Ascending aorta (tissue), 2 donors: ENCODE measurements at places on chromosomes 6 and 20. TPM values are rescaled to one million over a fixed set of nuclear protein-coding genes. Genes with fewer than 3 reads are reported as not detected.

DNA sequence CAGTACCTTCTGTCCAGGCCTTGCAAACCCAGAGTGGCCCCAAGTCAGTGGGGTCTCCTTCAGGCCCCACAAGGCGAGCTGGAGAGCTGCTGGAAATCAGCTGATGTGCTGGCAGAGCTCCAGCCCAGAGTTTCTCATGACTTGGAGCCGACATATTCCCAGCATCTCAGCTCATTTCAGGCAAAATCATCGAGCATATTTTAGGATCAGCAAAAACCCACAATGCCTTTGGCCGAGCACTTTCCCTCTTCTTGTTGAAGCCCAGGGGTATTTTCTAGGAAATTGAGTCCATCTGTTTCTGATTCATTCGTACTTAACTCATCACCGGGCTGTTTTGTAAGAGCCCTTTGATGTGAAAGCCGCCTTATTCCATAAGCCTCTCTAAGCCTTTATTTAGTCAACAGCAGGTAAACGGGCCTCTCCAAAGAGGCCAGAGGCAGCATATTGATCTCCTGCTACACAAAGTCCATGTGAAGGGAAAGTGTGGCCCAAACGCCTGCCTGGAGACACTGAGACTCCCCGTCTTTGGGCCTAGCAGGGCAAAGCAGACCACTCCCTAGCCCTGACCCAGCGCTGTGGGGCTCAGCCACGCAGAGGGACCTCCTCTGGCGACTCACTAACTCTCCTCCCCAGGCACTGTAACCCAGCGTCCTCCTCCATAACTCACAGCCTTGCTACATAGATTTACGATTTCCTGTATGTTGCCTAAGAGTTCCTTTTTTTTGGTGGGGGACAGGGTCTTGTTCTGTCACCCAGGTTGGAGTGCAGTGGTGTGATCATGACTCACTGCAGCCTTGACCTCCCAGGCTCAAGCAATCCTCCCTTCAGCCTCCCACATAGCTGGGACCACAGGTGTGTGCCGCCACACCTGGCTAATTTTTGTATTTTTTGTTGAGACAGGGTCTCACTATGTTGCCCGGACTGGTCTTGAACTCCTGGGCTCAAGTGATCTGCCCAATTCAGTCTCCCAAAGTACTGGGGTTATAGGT is 12.1 kb upstream of the C20orf203 start:
- no peak for DNase-seq

GRCh38 chr6:105489216-105489530 is 86.3 kb upstream of the PREP start:
- DNase-seq, result no peak

GRCh38 chr20:45933266-45934045 is 1.0 kb upstream of the PCIF1 start:
- peak; percentile 53 for DNase-seq

DNA sequence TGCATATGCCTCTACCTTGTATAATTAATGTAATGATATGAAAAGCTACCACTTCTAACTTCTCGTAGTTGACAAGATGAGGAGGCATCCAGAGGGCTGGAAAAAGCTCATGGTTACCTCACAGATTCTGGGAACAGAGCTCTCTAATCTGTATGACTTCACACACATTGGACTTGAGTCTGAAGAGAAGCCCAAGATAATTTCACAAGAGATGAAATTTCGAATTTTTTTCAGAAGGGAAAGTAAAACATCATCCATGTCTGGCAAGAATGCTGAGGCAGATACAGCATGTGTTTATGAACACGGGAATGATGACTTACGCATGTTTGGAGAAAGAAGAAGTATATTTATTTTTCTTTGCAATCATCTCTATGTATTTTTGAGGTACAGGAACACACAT is 141.8 kb upstream of the TENT5A start:
- no peak for DNase-seq

DNA sequence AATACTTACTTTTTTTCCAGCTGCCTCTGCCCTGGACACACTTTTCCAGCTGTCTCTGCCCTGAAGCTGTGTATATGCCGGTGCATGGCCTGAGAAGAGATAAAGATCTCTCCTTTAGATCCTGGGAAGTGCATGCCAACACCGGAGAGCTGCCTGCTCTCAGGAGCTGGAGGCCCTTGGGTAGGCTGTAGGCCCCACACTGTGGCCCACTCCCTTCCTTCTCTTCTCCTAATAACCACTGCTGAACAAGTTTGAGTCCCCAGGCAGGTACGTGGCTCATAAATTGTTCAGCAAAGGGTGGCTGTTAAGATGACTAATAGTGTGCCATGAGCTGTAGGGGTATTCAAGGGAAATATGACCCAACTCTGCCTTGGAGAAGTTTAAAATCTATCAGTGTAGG is 102.5 kb downstream of the CD24 start:
- DNase-seq, result no peak

GRCh38 chr6:68677058-68677457 is 42.0 kb downstream of the ADGRB3 start:
- DNase-seq, result no peak

GRCh38 chr6:35166116-35166515 is 25.0 kb upstream of the TCP11 start:
- DNase-seq, result no peak

DNA sequence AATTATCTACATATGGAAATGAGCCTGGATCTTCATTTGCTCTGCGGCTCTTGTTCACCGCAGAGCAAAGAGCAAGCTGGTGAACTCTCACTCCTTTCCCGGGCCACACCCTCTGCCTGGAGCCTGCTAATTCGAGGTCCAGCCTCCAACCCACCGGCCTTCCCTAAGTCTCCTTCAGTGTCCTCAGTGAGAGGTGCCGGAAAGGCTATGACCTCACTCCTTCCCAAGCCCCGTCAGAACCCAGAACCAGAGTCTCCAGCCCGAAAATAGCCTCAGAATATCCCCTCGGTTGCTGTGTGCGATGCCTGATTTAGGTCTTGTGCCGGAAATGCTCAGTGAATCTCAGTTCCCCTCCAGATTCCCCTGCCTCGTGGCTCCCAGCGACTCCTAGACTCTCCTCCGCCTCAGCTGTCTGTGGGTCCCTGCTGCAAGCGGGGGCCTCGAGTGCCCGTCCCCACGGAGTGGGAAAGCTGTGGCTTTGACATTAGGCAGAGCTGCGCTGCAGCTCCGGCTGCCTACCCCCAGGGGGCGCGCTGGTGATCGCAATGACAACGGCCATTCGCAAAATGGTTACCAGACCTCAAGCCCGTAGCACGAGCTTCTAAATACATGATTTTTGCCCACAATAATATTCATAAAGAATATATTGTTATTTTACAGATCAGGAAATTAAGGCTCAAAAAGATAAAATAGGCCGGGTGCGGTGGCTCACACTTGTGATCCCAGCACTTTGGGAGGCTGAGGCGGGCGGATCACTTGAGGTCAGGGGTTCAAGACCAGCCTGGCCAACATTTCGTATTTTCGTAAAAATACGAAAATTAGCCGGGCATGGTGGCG is 4.1 kb upstream of the BNIP5 start:
- peak; percentile 91 for DNase-seq

GRCh38 chr20:9180481-9181257 is 111.8 kb downstream of the PLCB4 start:
- DNase-seq, result no peak

DNA sequence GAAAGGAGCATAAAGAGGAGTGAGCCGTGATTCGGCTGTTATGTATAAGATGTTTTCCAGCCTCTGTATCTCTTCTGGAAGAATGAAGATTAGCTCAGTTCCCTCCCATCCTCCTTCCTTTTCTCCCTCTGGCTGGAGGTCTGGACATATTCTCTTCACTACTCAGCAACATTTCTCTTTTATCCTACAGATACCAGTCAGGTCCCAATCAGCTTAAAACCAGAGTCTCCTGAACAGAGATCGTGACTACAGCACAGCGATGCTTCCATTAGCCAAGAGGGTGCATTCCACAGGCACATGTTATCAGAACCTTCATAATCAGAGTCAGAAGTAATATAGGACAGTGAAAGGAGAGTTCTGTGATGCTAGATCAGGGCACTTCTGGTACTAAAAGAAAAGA is 133.9 kb upstream of the SOX4 start:
- no peak for DNase-seq

DNA sequence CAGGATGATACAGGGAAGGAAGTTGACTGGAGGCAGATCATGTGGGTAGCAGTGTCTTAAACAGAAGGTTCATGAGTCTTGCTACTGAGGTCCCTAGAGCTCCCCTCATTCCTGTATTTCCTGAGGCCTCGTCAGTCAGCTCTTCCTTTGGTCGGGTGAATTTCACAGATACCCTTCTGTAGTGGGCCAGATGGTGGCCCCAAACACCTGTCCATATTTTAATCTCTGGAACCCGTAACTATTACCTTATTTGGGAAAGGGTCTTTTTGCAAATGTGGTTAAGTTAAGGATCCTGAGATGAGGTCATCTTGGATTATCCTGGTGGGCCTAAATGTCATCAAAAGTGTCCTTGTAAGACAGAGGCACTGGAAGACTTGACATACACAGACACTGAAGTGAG is 9.6 kb downstream of the KCNS1 start:
- DNase-seq, result no peak

GRCh38 chr6:16681260-16681873 is 79.9 kb downstream of the ATXN1 start:
- DNase-seq, result no peak

GRCh38 chr20:22781869-22782268 is 197.5 kb upstream of the FOXA2 start:
- no peak for DNase-seq

GRCh38 chr20:41956338-41957074 is 338.3 kb upstream of the CHD6 start:
- no peak for DNase-seq

- no peak for DNase-seq
These were observed 17.7 kb downstream of the FLRT3 start for GRCh38 chr20:14319704-14320103.

- no peak for DNase-seq
These were observed 90.6 kb upstream of the B3GAT2 start for GRCh38 chr6:71047417-71047816.

GRCh38 chr6:153959276-153959675 is 79.8 kb upstream of the OPRM1 start:
- DNase-seq, result no peak

GRCh38 chr6:35321091-35321490 is 21.3 kb upstream of the PPARD start:
- no peak for DNase-seq

GRCh38 chr6:13496513-13497190 is 9.3 kb upstream of the GFOD1 start:
- DNase-seq, result no peak

- no peak for DNase-seq
These were observed 13.1 kb downstream of the ZNF217 start for GRCh38 chr20:53580376-53581111.

- DNase-seq, result no peak
These were observed 62.5 kb downstream of the ERMARD start for GRCh38 chr6:169813969-169814368.

DNA sequence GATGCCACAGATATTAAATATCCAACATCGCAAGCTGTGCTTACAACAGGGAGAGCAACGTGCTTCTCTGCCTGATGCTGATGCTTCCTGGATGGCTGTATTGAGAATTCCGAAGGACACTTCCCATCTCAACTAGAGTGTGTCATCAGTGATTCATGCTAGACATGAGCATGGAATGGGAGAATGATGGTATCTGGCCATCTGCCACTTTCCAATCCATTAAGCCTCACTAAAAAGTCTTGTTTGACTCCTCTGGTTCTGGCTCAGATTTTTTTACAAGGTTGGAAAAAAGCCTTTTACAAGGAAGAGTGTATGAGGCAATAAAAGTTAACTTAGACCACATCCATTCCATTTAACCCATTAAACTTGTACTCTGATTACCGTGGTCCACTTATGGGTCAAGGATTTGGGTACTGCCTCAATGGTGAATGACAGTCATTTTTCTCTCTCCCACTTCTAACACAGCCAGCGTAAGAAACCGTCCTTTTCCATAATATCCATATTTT is 265.3 kb downstream of the UST start:
- DNase-seq, result no peak

GRCh38 chr20:6434131-6434530 is 311.3 kb upstream of the FERMT1 start:
- DNase-seq, result no peak

DNA sequence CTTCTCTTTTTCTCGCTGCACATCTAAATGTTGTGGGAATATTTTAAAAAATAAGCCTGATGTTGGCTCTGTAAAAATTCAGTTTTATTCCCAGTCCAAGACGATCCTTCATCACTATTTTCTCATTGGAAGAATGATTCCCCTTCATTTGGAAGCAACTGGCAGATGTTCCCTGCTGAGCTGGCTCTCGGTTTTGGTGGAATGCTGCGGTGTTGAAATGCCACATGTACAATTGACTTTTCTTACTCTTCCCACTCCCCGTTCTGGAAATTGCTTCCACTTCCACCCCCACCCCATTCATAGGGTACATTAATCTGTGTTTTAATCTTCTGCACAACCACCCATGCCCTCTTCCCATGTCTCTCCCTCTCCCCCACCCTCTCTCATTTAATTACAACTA is 496.3 kb upstream of the MAP3K7 start:
- DNase-seq, result no peak

GRCh38 chr6:47917202-47917601 is 135.4 kb downstream of the OPN5 start:
- DNase-seq, result no peak

DNA sequence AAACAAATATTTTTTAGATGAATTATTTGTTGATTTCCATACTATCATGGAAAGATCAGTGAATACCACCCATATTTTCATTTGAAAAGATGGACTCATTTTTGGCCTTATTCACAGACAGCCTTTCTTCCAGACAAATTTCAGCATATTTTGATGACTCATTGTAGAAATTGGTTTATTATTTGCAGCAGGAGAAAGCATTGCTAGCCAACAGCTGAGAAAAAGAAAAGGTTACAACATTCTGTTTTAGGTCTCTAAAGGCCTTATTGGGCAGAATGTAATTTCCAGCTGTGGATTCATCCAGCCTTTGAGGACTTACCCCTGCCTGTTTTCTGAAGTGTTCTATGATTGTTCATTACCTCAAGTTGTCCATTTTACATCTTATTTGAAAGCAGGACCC is 201.9 kb downstream of the PLCB4 start:
- DNase-seq, result no peak

GRCh38 chr6:42963855-42964605 is 3.5 kb downstream of the GNMT start:
- no peak for DNase-seq

- no peak for DNase-seq
These were observed 2.4 kb downstream of the HEBP2 start for GRCh38 chr6:138406443-138406842.

GRCh38 chr6:37653933-37654565 is 43.6 kb downstream of the MDGA1 start:
- DNase-seq, result no peak

- DNase-seq, result no peak
These were observed 223.9 kb upstream of the THEMIS start for GRCh38 chr6:128124713-128125112.

Gene GPR63
- 0.85 TPM for total RNA-seq

Gene KCNQ2
- not detected for total RNA-seq

Gene BPIFB2
- total RNA-seq, result not detected

Gene TMEM239
- total RNA-seq, result not detected

Gene PPARD
- total RNA-seq, result 21.1 TPM

Gene LPA
- total RNA-seq, result not detected

Gene CNKSR3
- total RNA-seq, result 9.7 TPM

Gene RFX6
- not detected for total RNA-seq

Gene PPDPF
- total RNA-seq, result 242 TPM

Gene PDE10A
- 2.0 TPM for total RNA-seq

Gene ZC3H12D
- total RNA-seq, result 1.5 TPM

Gene WFDC5
- total RNA-seq, result not detected
